ENCODE measurements at places on chromosomes 3 and 15. TPM values are rescaled to one million over a fixed set of nuclear protein-coding genes. Genes with fewer than 3 reads are reported as not detected.

ACKR2 gene
- 0.37 TPM for total RNA-seq

SHC4 gene
- 1.7 TPM for total RNA-seq

MON1A gene
- 14.3 TPM for total RNA-seq

ABHD14A gene
- 3.0 TPM for total RNA-seq

SNTN gene
- not detected for total RNA-seq

ZNF280D gene
- total RNA-seq = 27.9 TPM

GPR62 gene
- total RNA-seq = 0.12 TPM

LOXL1 gene
- 64.3 TPM for total RNA-seq

GOLIM4 gene
- 83.9 TPM for total RNA-seq

RHOV gene
- not detected for total RNA-seq

RPL22L1 gene
- 177 TPM for total RNA-seq

Measured in uterine smooth muscle cell (primary cell).